Pancreas (tissue), 10 donors: ENCODE measurements at places on chromosomes 4 and X. TPM values are rescaled to one million over a fixed set of nuclear protein-coding genes. Genes with fewer than 3 reads are reported as not detected.

The UCHL1 gene
- total RNA-seq = 21.9 TPM

GRCh38 chr4:65918872-65919271, 248.6 kb upstream of the EPHA5 start:
- H3K27ac ChIP-seq = no peak overlapping the region
- DNase-seq = no peak
- no peak overlapping the region for H3K4me3 ChIP-seq
- H3K4me1 ChIP-seq = no peaks in the 10 kb centered on the region
- no peaks in the 10 kb centered on the region for H3K36me3 ChIP-seq

GRCh38 chr4:168795346-168795745, 214.7 kb downstream of the CBR4 start:
- H3K27me3 ChIP-seq = no peaks in the 10 kb centered on the region
- no peaks in the 10 kb centered on the region for H3K36me3 ChIP-seq
- H3K4me3 ChIP-seq = no peak overlapping the region
- no peaks in the 10 kb centered on the region for H3K4me1 ChIP-seq
- DNase-seq = no peak

DNA sequence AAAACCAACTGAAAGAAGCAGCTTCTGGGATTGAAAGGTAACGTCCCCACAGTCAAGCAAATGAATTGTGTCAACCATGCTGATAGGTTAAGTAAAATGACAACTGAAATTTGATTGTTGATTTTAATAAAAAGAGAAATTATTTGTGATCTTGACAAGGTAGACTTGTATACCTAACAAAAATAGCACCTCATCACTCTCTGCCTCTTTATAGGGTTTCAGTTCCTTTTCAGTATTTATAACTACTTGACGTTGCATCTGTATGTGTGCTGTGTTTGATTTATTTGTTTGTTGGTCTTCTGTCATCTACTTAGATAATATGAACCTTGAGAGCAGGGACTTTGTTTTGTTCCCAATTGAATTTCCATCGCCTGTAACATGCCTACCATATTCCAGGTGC, 7.9 kb upstream of the PPP3CA start:
- no peaks in the 10 kb centered on the region for H3K4me1 ChIP-seq
- H3K27me3 ChIP-seq = no peaks in the 10 kb centered on the region
- DNase-seq = no peak
- no peaks in the 10 kb centered on the region for H3K36me3 ChIP-seq

DNA sequence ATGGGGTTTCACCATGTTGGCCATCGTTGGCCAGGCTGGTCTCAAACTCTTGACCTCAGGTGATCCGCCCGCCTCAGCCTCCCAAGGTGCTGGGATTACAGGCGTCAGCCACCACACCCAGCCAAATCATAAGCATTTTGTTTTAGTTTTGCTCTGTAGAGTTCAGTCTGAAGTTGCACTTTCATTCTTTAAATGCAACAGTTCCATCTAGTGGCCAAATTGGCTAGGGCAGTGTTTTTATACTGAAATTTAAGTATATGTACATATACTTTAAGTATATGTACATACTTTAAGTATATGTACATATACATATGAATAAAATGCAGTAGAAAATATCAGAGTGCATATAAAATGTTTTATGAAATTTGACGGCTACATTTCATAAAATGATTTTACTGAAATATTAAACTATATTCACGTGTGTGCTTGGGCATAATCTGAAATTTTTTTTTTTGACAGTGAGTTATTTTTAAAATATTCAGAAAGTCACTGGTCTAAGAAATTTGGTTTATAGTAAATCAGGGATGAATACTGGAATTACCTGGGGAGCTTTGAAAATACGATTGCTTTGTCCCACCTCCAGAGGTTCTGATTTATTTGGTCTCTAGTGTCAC, 145.5 kb downstream of the NWD2 start:
- H3K36me3 ChIP-seq = no peaks in the 10 kb centered on the region
- DNase-seq = no peak
- H3K27ac ChIP-seq = no peak overlapping the region
- no peaks in the 10 kb centered on the region for H3K4me1 ChIP-seq
- H3K4me3 ChIP-seq = no peak overlapping the region
- H3K27me3 ChIP-seq = no peaks in the 10 kb centered on the region

DNA sequence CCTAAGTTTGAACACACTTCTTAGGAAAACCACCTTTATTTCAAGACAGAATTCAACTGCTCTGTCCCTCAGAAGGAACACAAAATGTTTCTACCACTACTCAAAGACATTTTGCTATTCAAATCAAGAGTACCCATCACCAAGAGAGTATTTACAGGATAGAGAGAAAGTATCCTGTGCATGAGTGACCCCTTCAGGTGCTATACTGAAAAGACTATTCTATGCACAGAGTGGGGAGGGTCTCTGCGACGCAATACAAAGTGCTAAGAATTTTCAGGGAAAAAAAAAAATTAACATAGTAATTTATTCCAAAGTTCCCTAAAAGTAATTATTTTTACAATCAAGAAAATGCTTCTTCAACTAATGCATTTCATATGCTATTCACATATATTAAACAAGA, 346.4 kb upstream of the FAM241A start:
- H3K27me3 ChIP-seq = peaks cover 12% of the 10 kb centered on the region
- no peak overlapping the region for H3K27ac ChIP-seq
- no peak for DNase-seq
